ENCODE measurements at places on chromosomes 11 and 22. TPM values are rescaled to one million over a fixed set of nuclear protein-coding genes. Genes with fewer than 3 reads are reported as not detected.

- peak; percentile 90 for DNase-seq
Observed at GRCh38 chr11:92272651-92273050, 48.0 kb downstream of the FAT3 start.

The KCNQ1 gene
- 5.9 TPM for total RNA-seq

The MAP6 gene
- 43.8 TPM for total RNA-seq

The TEX12 gene
- total RNA-seq = 4.2 TPM

DNA sequence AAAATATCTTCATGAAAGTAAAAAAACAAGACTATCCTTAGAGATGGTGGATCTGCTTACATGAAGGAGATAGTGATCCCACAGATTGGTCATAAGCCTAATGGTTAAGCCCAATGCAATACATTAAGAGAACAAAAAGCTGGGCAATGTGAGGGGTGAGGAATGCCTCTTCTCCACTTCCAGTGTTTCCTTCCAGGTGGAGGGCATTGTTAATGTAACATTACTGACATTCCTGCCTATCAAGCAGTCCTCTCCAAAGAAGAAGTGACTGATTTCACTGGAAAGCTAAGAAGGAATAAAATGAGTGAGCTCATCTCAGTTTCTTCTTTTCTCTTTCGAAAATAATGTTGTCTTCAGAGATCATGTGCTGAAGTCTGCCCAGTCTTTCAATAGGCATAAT lies 207.8 kb downstream of the RAB38 start:
- DNase-seq = no peak

- no peak for DNase-seq
Observed at GRCh38 chr11:62542750-62543567, 3.6 kb downstream of the AHNAK start.

The RAG1 gene
- total RNA-seq = 0.33 TPM
